ENCODE measurements at places on chromosomes 4 and X.
A peak's percentile ranks its signal among the peaks of the same experiment; 100 is the strongest.

- no peak for DNase-seq
These were observed 64.8 kb downstream of the PCDH18 start for GRCh38 chr4:137467537-137467936.

- no peak for DNase-seq
These were observed 110.8 kb downstream of the PWWP3B start for GRCh38 chrX:106278951-106279350.

DNA sequence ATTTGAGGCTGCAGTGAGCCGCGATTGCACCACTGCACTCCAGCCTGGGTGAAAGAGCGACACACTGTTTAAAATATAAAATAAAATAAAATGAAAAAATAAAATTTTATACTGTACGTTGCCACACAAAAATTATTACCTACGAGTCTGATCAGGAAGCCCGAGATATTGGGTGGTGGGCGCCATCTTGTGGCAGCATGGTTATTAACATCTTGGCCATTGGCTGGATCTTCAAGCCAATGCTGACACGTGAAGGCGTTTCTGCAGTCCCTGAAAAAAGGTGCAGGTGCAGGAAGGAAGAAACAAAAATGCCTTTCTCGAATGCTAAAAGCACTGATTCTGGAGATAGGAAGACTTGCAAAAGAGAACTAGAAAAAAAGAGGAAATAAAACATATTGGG, 4.9 kb upstream of the TLR8 start:
- peak; percentile 49 for DNase-seq

GRCh38 chr4:113941836-113942235, 37.6 kb downstream of the ARSJ start:
- no peak for DNase-seq
